ENCODE measurements at places on chromosomes 3 and 15.

- no peak for DNase-seq
Measured at GRCh38 chr15:74290645-74291044, 54.5 kb downstream of the CCDC33 start.

DNA sequence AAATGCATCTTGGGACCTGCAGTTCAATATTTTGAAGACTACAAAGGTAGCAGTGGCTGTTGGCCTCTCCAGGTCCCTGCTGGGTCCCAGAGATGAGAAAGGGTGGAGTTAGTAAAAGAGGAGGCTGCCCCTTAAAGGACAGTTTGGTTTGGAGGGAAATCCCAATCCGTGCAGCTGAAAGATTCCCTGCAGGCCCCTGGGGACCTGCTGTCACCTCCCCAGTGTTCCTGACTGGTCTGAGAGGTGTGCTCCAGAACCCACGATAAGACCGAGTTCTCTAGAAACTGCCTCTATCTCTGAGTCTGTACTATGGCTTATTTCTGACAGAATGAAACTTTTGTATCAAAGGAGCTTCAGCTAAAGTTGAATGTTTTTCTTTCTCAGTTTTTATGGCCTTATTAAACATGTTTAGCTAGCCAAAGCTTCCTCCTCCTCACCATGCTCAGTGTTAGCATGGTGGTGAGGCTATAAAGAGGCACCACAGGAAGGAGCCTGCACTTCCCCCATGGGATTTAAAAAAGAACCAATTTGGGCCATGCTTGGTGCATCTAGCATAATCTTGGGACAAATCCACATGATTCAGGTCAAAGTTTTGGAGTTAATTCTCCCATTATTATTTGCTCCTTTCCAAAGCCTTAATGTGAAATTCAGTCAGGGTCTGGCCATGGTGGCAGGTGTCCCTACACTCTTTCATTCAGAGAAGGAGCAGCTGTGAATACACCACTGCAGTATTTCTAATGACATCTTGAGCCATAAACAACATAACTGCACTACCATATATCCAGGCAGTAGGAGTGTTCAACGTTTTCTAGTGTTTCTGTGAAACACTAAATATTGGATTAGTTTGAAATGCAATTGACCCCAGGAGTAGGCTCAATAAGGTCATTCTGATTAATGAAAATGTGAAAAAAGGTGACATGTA is 74.4 kb downstream of the ATP1B3 start:
- no peak for DNase-seq

DNA sequence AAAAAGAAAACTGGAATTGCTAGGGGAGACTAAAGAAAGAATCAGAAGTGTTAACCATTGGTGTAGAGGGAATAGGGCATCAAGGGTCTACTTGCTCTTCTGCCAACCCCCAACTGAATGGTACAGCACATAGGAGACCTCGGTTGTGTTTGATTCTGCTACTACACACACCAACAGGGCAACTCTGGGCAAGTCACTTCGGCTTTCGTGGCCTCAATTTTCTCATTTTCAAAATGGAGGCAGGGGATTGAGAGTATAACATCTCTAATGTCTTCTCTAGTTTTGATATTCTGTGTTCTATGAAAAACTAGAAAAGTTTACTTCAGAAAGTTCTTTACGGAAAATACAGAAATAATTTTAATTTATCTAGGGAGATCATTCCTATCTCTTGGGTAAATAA is 120.3 kb upstream of the PHLDB2 start:
- no peak for DNase-seq

- no peak for DNase-seq
Measured at GRCh38 chr15:40413036-40413435, 7.4 kb downstream of the IVD start.

DNA sequence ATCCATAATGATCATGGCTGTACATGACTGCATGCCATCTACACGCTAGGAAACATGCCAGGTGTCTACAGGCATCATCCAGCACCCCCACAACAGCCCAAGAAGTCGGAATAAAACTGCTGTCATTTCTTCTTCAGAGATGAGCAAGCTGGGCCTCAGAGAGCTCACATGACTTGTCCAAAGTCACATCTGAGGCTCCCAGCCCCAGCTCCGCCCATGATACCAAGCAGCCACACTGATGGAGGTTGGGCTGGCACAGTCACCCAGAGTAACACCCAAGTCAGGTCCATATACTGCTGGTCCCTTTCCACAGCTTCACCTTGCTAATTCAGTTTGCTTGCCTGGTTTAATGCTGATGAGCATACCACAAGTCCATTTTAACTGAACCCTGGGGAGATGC is 116.6 kb downstream of the SEC22A start:
- DNase-seq: no peak

DNA sequence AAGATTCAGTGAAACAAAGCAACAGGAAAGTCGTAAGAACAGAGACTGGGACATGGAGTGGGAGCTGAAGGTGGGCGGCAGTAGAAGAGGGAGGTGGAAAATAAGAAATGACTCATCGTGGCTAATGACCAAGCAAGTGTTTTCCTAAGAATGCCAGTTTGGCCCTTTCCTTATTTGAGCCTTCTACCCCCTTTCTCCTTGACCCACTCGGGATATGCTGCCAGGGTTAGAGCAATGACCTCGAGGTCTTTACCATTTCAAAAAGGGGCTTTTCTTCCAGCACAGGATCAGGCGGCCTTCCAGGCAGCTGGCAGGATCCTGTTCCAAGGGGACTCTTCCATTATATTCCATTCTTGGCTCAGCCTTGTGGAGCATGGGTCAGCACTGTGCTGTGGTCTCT is 241.1 kb downstream of the RYR3 start:
- no peak for DNase-seq

DNA sequence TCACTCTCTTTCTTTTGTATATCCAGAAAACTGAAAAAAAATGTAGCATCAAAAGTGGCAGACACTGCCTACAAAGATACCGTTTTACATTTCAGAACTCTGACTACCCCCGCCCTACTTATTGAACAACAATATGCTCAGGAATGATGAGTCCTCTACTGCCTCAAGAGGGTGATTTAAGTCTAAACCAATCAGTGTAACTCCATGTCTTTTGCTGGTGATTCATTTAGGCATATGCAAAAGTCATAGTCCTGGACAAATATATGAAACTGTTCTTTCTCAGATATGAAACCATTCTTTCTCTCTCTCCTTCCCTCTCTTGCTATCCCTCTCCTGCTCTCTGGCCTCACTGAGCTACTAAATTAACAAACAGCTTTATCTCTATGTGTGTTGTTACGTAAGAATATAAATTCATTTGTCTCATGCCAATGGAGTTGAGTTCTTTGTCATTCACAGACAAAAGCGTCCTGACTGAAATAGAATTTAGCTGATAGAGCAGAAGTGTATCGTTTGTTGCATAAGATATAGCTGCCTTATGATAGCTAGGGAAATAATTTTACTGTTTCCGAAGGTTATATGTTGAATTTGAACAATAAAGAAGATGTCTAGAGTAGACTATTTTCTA is 133.7 kb upstream of the OSTN start:
- DNase-seq: no peak

- DNase-seq: no peak
Measured at GRCh38 chr15:85547386-85547785, 167.0 kb downstream of the AKAP13 start.

DNA sequence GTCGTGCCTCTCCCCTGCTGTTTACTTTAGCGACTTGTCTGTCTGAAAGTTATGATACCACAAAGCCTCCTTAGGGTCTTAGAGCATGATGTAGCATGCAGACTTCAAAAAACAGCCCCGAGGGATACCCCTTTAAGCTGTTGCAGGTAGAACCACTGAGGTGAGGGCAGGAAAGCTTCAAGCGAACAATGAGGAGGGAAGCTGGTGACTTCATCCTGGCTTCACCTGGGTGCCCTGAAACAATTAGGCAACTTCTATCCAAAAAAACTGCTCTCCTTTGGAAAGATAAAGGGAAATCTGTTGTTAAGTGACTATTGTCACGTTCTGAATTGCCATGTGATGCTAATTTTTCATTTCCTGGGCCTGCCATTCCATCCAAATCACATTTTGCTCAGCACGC is 231.6 kb downstream of the SOX2 start:
- no peak for DNase-seq

- no peak for DNase-seq
Measured at GRCh38 chr15:99410477-99410876, 155.3 kb upstream of the MEF2A start.

GRCh38 chr15:78676424-78677110 is 35.6 kb upstream of the CHRNB4 start:
- no peak for DNase-seq

DNA sequence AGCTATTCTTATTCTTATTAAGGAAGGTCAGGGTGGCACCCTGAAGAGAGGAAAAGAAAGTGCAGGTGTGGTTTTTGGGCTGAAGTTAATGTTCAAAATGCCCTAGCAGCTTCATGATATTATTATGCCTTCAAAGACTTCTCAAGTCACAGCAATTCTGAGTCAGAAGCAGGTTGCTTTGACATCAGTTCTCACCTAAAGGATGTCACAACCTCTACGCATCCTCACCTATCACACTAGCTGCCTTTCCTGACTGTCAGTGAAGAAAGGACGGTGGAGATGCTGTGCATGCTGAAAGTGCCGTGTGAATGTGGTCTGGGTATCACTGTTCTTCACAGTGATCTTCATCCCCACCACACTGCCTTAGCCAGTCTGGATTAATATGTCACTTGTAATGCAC is 49.6 kb downstream of the NPTN start:
- DNase-seq: no peak

- DNase-seq: no peak
Measured at GRCh38 chr15:60784483-60785254, 305.7 kb upstream of the ICE2 start.

DNA sequence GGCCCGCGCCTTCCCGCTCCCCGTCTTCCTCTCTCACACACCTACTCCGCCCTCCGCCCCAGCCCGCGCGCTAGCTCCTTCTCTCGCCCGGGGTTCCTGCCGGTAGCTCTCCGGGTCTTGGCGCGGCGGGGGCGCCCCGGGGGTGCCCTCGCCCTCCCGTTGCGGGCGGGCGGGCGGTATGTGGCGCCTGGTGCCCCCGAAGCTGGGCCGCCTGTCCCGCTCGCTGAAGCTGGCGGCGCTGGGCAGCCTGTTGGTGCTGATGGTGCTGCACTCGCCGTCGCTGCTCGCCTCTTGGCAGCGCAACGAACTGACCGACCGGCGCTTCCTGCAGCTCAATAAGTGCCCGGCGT is 507 bp downstream of the DIPK2A start:
- no peak for DNase-seq

Data from CD4-positive, alpha-beta T cell treated with Interleukin-17A for 1 hour (primary cell).